ENCODE measurements at places on chromosomes 5 and 9.

GRCh38 chr9:98101868-98102273 is 17.2 kb downstream of the TRIM14 start:
- DNase-seq = no peak

GRCh38 chr5:151694035-151694485 is 7.3 kb upstream of the SPARC start:
- no peak for DNase-seq

DNA sequence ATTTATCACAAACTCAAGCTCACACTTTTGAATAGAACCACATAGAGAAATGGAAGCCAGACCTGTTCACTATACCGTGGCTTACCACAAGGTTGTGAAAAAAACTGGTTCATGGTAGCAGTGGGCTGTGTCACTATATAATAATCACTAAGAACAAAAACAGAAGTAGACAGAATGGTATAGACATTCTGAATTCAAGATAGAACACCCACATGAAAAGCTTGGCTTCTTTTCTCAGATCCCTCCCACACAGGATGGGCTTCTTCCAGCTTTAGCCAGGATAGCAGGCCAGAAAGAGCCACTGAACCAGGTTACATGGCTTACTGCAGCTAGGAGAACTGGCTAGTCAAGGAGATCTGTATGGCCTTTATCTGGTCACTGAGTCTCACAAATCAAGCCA is 6.1 kb upstream of the NRG2 start:
- DNase-seq = no peak

- no peak for DNase-seq
These were observed 32.2 kb downstream of the POLR1E start for GRCh38 chr9:37517923-37518322.

- DNase-seq = no peak
These were observed 107.6 kb upstream of the COL5A1 start for GRCh38 chr9:134533850-134534588.

GRCh38 chr9:131732636-131733289 is 7.1 kb downstream of the RAPGEF1 start:
- no peak for DNase-seq

- DNase-seq = no peak
These were observed 136.2 kb downstream of the FANCC start for GRCh38 chr9:95181226-95181818.

Measured in pancreas (tissue), 10 donors.